ENCODE measurements at places on chromosomes 3 and 15.

GRCh38 chr3:181892848-181893247 is 181.1 kb downstream of the SOX2 start:
- DNase-seq, result no peak

DNA sequence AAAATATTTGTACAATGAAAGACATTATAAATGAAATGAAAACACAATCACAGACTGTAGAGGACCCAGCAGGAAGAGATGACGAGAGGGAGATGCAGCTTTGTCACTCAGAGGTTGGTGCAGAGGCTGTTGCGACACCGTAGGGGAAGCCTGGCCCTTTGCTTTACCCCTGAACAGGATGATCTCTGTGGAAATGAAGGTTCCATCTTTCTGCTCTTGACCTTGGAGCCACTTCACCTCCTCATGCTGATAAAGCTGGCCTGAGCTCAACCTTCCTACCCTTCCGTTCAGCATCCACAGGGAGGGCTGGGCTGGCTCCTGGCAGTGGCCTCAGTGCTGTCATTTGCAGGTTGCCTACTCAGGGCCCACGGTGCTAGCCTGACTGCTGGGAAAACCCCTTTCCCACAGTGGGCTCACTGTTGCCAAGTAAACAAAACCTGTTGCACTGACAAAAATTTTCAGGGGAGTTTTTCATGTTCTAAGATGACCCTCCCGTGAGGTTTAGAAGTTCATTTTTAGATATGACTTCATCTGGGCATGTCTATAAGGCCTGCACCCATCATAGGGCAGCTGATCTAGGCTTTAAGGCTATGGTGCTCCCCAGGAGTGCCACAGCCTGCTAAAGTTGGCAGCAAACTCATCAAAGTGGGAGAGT is 3.0 kb upstream of the CD80 start:
- DNase-seq, result no peak

GRCh38 chr3:126557415-126557745 is 1.4 kb downstream of the C3orf22 start:
- DNase-seq, result no peak

- DNase-seq, result no peak
Observed at GRCh38 chr15:46751303-46751702, 966.0 kb upstream of the SEMA6D start.

DNA sequence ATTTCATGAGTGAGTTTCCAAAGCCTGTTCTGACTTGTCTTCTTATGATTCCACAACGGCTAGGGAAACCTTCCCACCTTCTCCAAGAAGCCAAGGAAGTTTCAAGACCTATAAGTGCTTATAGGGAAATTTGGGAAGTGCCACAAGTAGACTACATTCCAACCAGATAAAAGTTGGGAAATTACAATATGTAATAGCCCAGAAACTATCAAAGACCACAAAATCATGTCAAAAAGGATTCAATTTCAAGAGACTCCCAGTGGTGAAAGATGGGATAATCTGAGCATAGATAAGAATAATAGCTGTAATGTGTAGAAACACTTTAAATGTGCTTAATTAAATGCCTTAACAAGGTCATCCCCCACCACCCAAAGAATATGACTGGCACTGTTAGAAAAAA is 169.2 kb upstream of the SLC2A2 start:
- no peak for DNase-seq

DNA sequence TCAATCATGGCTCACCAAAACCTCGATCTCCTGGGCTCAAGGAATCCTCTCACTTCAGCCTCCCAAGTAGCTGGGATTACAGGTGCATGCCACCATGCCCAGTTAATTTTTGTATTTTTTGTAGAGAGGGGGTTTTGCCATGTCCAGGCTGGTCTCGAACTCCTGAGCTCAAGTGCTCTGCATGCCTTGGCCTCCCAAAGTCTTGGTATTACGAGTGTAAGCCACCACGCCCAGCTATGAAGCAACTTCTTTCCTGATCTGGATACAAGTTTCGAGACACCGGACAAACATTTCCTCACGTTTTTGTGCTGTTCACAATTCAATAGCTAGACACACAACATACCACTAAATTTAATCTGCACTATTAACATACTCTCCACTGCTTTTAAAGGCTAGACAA is 3.4 kb upstream of the SYNM start:
- no peak for DNase-seq

DNA sequence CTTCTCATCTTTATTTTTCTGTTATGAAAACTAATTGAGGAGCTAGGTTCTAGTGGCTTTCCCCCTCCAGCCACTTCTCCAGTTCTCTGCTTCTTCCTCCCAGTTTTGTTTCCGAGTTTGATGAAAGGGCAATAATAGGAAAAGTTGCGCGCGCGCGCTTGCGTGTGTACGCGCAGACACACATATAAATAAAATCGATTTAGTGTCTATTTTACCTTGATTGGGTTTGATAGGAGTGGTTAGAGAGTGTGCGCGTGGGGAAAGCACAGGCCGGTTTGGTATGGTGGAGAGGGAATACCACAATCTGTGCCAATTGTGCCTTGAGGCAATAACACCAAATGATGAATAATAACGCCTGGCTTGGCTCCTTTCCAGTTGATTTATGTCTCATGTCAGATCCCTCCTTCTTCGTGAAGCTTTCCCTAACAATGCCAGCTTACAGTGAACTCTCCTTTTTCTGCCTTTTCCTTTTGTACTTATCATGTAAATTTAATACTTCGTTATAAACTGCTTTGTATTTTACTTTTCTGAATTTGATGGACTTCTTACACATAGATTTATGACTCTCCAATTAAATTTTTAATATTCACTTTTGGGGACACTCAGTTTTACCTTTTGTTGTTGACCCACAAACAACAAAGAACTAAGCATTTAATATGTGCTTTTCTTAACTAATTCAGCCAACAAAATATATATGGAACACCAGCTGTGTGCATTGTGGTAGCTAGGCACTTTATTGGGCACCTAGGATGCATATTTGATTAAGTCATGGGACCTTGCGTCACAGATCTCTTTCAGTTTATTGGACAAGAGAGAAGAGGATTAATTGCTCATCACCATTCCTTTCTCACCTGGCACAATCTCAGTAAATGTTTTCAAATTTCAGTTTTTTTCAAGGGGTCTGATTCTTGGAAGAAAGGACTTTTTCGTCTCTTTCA is 1.7 kb downstream of the TIPARP start:
- DNase-seq, result no peak

DNA sequence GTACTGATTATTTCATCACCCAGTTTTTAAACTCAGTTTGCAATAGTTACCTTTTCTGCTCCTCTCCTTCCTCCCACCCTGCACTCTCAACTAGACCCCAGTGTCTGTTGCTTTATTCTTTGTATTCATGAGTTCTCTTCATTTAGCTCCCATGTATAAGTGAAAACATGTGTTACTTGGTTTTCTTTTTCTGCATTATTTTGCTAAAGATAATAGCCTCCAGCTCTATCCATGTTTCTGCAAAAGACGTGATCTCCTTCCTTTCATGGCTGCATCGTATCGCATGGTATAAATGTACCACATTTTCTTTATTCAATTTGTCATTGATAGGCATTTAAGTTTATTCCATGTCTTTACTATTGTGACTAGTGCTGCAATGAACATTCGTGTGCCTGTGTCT is 79.0 kb downstream of the NAALADL2 start:
- no peak for DNase-seq

DNA sequence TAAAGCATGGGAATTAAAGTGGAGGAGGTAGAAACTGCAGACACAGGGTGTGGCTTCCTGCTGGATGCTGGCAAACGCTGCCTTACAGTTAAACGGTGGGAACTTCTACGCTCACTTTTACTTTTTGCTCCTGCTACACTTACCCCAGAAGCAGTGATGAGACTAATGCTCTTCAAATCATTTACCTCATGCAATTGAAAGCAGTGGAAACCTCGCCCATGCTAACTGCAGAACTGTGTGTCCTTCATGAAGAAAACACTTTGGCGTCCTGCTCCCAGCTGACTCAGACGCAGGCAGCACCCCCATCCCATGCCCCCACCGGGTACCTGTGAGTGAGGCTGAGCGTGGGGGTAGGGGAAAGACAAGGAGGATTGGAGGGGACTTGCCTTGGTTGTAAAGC is 31.8 kb downstream of the UPK1B start:
- no peak for DNase-seq

DNA sequence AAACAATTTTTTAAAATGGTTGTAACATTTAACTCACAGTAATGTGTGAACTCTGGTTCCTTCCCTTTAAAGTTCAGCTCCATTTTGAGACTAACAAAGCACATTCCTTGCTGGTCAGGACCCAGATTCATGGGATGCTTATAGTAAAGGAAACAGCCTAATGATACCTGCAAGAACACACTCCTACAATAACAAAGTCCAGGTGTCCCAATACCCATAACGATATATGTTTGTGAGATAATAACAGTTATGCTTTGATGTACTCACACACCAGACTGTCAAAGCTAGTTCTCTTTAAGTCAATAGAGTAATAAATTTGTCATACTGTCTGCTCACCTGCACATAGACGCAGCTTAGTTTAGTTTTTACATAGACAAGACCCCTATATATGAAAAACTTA is 15.9 kb upstream of the CCDC50 start:
- no peak for DNase-seq

DNA sequence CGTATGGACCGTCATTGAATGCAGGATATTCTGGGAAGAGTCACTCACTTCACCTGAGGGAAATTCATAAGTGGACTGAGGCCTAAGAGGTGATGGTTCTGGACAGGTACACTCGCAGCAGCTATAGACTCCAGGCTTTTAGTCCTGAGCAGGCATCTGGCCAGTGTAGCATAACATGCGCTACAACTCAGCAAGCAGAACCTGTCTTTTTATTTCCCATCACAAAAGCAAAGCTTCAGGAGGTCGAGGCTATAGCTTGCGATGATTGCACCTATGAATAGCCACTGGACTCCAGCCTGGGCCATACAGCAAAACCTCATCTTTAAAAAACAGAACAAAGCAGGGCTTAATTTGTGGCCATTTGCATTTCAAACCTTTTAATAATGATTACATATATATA is 185.8 kb downstream of the KCNH8 start:
- DNase-seq, result no peak

GRCh38 chr3:12131351-12132090 is 27.2 kb downstream of the TIMP4 start:
- no peak for DNase-seq

DNA sequence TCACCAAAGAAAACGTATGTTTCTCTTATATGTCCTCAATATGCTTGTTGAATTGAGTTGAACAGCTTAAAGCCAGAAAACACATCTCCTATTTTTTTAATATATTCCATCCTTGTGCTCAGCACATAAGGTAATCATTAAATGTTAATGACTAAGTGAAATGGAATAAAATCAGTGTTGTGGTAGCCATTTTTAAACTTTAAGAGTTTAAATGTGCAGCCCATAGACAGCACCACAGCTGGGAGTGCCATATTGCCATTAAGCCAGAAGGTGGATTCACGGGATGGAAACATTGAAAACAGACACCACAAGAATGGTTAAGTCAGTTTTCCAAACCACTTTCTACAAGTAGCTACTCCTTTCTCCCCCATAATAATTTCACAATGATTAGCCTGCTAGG is 76.8 kb upstream of the C15orf61 start:
- DNase-seq, result no peak
